Breast epithelium (tissue), 4 donors: ENCODE measurements at places on chromosomes 16 and 17. TPM values are rescaled to one million over a fixed set of nuclear protein-coding genes. Genes with fewer than 3 reads are reported as not detected.

NLE1 gene
- total RNA-seq: 32.1 TPM

RTN4RL1 gene
- 19.6 TPM for total RNA-seq

GRCh38 chr16:31861455-31861854 is 12.2 kb upstream of the ZNF267 start:
- DNase-seq: no peak

RUNDC3A gene
- 0.48 TPM for total RNA-seq

DNA sequence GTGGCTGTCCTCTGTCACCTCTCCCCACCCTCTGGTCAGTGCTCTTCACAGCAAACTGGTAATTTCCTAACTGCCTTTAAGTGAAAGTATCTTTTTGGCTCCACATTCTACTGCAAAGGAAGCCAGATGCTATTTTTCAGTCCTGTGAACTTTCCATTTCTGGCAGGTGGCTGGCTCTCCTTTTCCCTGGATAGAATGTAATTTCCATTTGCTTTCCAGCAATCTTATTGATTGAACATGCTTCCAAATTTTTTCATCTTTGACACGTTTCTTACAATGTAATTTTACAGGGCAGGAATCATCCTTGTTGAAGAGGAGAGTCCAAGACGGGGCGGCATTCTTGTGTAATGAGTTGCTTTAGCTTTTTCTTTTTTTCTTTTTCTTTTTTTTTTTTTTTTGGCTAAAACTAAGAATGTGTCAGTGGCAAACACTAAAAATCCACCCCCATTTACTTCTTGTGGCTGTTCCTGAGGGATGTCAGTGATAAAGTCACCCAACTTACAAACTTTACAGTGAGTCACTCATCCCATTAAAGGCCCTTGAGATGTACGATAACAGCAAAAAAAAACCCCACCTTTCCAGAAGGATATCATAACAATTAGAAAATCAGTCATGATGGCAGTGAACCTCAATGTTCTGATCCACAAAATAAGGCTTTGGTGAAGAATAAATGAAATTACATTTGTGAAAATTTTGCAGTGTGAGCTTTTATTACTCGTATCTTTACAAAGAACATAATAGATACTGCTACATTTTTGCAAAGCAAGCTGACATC is 29.4 kb upstream of the PRKCA start:
- no peak for DNase-seq
